NCI-H1048 (cell line): ENCODE measurements at places on chromosomes 2 and 18.

DNA sequence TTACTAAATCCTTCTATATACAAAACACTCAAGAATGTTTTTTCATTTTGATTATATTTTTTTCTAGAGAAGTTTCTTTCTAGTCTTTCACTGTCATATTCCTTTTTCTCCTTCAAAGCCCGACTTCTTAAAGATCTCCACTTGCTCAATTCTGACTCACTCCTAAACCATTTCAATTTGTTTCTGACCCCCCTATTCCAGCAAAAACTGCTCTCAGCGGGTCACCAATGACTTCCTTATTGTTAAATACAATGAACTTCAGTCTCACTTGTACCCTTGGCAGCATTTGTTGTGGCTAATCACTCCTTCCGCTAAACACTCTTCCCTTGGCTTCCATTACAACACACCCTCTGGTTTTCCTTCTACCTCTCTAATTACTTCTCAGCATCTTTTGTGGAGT is 111.1 kb upstream of the RBBP8 start:
- DNase-seq = no peak

DNA sequence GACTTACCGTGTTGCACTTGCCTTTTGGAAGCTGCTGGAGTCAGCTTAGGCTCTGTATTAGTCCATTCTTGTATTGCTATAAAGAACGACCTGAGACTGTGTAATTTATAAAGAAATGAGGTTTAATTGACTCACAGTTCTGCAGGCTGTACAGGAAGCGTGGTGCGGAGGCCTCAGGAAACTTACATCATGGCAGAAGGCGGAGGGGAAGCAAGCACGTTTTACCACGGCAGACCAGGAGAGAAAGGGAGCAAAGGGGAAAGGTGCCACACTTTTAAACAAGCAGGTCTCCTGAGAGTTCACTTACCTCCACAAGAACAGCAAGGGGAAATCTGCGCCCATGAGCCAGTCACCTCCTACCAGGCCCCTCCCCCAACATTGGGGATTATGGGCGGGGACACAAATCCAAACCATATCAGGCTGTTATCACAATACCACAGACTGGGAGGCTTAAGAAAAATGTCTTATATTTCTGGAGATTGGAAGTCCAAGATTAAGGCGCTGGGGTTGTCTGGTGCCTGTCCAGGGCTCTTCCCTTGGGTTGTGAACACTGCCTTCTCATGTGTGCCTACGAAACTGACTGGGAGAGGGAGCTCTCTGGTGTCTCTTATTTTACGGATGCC is 3.6 kb upstream of the D2HGDH start:
- no peak for DNase-seq

GRCh38 chr2:239369631-239370161 is 31.1 kb downstream of the HDAC4 start:
- no peak for DNase-seq

GRCh38 chr2:46531863-46532262 is 52.5 kb downstream of the TMEM247 start:
- DNase-seq = no peak

- DNase-seq = no peak
Observed at GRCh38 chr2:121286506-121286905, 1.5 kb upstream of the TFCP2L1 start.
